Urothelium cell line (cell line): ENCODE measurements at places on chromosomes 16 and 17.

DNA sequence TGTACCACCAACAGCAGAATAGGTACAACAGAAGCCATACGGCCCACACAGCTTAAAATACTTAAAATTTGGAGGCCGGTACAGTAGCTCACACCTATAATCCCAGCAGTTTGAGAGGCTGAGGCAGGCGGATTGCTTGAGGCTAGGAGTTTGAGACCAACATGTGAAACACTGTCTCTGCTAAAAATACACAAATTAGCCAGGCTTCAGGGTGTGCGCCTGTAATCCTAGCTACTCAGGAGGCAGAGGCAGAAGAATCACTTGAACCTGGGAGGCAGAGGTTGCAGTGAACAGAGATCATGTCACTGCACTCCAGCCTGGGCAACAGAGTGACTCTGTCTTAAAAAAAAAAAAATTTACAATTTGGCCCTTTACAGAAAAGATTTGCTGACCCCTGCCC, 17.0 kb downstream of the GFOD2 start:
- DNase-seq = no peak

- DNase-seq = no peak
Observed at GRCh38 chr16:23871924-23872323, 36.1 kb downstream of the PRKCB start.

GRCh38 chr17:76260669-76261068, 4.5 kb upstream of the UBALD2 start:
- no peak for DNase-seq

GRCh38 chr16:57507136-57508034, 21.1 kb upstream of the DOK4 start:
- DNase-seq = no peak

DNA sequence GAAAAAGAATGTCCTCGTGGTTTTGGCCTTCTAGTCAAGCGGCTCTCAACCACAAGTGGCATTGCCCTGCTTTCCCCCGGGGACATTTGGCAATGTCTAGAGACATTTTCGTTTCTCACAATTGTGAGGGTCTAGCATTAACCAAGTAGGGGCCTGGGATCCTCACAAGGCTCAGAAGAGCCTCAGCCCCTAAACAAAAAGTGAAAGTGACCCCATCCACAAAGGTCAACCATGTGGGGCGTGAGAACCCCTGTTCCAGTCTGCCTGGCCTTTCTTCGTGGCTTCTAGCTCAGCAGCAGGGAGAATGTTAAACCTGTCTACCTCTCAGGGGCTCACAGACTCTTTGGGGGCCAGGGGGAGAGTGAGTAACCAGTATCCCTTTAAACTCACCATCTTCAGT, 4.8 kb upstream of the RPL38 start:
- no peak for DNase-seq

GRCh38 chr17:59074494-59074893, 32.2 kb downstream of the TRIM37 start:
- no peak for DNase-seq

- DNase-seq = no peak
Observed at GRCh38 chr16:5647051-5647450, 549.5 kb upstream of the EEF2KMT start.

- DNase-seq = no peak
Observed at GRCh38 chr17:57566721-57567120, 178.4 kb downstream of the CCDC182 start.

GRCh38 chr17:44922746-44923470, 7.6 kb upstream of the GFAP start:
- no peak for DNase-seq

GRCh38 chr16:8489580-8489979, 100.7 kb downstream of the TMEM114 start:
- no peak for DNase-seq
